ENCODE measurements at places on chromosomes 3 and 15.

- no peak for ATAC-seq
These were observed 362.7 kb upstream of the SUCLG2 start for GRCh38 chr3:68017069-68017468.

DNA sequence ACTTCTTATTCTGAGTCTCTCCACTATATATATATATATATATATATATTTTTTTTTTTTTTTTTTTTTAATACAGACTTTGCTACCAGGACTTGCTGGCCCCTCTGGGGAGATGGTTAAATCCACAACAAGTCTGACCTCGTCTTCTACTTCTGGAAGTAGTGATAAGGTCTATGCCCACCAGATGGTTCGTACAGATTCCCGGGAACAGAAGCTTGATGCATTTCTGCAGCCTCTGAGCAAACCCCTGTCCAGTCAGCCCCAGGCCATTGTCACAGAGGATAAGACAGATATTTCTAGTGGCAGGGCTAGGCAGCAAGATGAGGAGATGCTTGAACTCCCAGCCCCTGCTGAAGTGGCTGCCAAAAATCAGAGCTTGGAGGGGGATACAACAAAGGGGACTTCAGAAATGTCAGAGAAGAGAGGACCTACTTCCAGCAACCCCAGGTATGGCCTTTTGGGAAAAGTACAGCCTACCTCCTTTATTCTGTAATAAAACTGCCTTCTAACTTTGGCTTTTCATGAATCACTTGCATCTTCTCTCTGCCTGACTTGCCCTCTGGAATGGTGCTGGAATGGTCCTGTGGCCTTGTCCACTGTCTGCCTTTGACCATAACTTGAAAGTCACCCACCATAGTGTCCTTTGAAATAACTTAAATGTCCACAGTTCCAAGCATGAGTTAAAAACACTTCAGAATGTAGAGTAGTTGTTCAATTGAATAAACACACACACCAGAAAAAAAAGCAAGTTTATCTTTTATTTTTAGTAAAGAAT, 32.4 kb downstream of the MLH1 start:
- no peak for ATAC-seq

DNA sequence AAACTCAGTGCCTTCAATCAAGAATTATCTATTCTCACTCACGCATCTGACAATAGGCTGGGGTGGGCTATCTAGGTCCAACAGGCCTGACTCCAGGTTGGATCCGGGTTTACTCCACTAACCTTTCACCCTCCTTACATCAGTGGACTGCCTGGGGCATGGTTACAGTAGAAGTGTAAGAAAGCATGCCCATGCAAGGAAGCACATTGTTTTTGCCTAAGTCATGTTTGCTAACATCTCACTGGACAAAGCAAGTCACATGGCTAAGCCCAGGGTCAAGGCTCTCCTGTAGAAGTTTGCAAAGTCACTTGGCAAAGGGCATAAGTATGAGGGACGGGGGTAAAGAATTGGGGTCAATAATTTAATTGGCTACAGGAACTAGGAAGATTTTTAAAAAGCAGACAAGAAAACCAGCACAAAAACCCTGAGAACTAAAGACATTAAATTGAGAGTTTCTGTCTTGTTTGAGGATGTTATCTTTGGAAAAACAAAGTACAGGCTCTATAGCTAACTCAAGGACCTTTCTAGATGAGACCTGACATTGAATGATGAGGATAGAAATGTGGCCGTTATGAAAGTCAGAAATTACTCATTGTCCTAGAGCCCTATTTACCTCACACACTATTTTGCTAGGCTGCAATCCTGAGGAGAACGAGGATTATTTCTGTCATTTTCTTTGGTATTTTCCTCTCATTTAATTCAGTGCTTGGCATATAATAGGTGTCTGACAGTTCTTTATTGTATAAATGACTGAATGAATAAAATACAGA, 214.2 kb downstream of the IL20RB start:
- ATAC-seq, result no peak

GRCh38 chr15:57500979-57501576, 90.6 kb upstream of the MYZAP start:
- ATAC-seq, result no peak

DNA sequence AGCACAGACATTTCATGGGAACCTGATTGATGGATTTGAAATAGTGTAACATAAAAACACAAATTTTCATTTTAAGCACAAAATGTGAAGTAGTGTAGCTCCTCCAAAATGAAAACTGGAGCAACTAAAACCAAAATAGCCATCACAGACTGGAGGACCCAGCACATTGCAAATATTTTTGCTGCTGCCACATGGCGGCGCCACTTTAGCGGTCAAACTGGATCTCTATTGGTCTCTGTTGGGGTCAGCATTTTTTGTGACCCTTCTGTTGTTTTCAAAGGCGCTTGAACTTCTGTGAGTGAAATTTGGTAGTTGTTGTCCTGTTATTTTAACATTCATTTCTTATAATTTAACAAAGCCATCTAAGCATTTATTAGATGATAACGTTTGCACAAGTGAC, 259.9 kb downstream of the IL20RB start:
- no peak for ATAC-seq

DNA sequence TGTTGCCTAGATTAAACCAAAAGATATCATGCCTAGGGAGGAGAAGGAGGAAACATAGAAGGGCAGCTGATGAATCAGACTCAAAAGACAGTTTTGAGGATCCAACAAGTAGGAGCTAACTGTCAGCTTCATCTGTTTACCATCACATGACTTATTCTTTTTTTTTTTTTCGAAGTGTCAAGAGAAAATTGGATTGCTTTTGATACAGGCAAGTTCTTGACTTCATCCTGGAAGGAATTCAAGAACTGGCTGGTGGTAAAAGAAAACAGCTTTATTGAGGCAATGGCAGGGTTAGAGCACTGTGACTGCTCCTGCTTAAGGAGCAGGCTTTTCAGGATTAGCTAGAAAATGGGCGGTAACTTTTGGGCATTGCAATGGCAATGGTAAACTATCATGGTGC, 227.5 kb upstream of the KCNMB2 start:
- ATAC-seq, result no peak

- no peak for ATAC-seq
These were observed 32.4 kb upstream of the FGD5 start for GRCh38 chr3:14786369-14786768.

GRCh38 chr3:23574822-23575315, 230.9 kb upstream of the UBE2E1 start:
- ATAC-seq, result no peak

DNA sequence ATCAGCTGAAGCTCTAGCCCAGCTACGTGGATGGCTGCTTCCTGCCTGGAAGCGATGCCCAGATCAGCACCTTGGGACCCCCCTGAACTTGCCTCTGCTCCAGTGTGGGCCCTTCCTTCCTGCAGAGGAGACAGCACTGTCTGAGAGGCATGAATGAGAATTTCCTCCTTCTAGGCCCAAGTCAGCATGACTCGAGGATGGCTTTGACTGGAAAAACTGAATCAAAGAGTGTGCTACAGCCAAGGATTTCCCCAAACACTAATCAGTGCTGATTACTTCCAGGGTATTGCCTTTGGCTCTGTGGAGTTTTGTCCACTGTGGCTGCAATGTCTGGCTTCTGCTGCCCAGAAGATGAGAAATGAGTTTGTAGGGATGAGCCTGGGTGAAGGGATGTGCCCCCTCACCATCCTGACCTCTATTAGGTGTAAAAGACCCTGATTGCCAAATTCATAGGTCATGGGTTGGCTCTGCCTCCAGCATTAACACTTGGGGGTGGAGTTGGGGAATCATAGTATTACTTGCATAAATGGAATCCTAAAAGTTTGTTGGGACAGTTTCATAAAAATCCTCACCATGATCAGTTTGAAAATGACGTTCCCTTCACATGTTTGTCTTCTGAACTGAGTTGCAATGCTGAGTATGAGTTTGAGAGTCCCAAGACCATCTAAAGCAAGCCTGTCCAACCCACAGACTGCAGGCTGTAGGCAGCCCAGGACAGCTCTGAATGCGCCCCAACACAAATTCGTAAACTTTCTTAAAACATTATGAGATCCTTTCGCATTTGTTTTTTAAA, 36.7 kb downstream of the FLNB start:
- ATAC-seq, result peak; percentile 58

DNA sequence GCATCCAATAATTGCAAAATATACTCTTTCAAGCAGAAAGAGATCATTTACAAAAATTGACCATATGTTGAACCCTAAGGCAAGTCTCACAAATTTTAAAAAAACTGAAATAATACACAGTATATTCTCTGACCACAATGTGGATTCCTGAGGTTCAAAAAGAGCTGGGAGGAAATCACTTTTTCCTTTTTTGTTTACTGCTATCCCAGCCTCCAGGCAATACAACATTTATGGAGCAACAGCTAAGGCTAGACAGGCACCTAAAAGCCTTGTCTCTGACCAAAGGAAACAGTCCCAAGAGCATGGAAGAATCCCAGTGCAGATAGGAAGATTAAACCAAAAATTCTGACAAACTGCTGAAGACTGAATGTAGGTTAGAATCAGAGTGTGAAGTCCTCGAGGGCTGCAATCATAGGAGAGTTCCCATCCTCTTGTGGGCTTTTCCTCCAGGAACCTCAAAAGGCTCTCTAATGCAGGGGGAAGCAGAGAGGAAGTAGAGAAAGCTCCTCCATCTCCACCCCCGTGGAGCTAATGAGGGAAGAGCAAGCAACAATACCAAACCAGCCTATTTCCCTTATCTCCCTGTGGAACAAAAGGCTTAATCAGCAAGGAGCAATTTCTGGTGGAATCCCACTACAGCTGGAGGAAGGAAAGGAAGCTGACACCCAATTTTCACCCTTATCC, 57.0 kb downstream of the TMCC1 start:
- ATAC-seq, result no peak

- no peak for ATAC-seq
These were observed 19.3 kb upstream of the PYDC2 start for GRCh38 chr3:191441687-191442086.

DNA sequence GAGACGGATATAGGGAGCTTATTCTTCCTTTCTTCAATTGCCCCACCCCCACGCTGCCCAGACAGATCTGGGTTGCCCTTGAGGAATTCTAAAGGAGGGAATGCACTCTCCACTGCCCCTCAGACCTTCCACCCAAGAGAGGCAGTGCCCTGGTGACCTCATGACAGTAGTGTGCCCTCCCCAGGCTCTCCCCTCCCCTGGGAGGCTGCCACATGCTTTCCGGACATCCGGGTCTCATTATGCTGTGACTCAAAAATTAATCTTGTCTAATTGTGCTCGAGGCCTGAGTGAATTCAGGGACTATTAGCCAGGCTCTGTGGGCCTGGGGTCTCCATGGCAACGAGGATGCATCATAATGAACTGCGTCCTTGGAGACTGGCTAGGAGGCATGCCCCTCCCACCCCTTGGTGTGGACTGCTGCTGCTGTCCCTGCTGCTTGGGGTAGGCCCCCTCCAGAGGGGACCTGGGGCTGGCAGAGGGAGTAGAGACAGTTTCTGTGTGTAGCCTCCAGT, 20.8 kb downstream of the CORO2B start:
- no peak for ATAC-seq

- no peak for ATAC-seq
These were observed 20.0 kb downstream of the SHF start for GRCh38 chr15:45167631-45168205.

- no peak for ATAC-seq
These were observed 125.1 kb upstream of the SLC25A36 start for GRCh38 chr3:140816372-140817195.

GRCh38 chr3:33717616-33717865, 513 bp downstream of the CLASP2 start:
- ATAC-seq, result peak; percentile 78

GRCh38 chr3:177431525-177432176, 234.4 kb upstream of the TBL1XR1 start:
- ATAC-seq, result no peak

- no peak for ATAC-seq
These were observed 41.5 kb downstream of the CHD2 start for GRCh38 chr15:92941668-92942067.

- ATAC-seq, result no peak
These were observed 14.1 kb downstream of the IL17RD start for GRCh38 chr3:57151021-57151449.

DNA sequence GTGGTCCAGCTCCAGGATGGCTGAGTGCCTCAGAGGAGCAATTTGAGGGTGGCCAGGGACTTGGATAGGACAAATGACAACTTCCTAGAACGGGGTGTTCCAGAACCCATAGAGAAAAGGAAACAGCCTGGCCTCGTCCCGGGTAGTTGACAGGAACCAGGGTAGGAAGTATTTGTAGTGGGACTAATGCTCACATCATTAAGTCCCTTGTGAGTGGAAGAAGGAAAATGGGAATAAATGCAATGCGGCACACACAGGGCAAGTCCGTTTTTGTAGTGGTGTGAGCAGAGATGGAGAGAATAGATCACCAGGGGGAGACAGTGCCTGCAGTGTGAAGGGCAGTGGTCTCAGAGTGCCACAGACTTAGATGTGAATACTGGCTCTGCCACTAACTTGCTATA, 19.6 kb downstream of the TIMP4 start:
- ATAC-seq, result peak; percentile 33

DNA sequence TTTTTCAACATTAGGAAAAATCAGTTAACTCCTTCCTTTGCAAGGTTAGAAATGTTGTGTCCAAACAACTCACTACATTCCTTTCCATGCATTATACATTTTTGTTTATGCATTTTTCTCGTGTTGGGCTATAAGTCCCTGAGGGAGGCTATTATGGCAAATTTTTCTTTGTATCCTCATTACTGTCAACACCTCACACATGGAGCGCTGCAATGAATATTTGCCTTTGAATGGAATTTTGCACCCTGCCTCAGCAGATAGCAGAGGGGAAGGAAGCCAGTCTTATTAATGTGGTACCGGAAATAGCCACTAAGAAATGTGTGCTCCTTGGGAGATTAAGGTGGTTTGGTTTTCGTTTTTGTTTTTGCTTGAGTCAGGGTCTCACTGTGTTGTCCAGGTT, 134.7 kb downstream of the THSD4 start:
- ATAC-seq, result no peak
